ENCODE measurements at places on chromosomes 2 and 18. TPM values are rescaled to one million over a fixed set of nuclear protein-coding genes. Genes with fewer than 3 reads are reported as not detected.

GRCh38 chr18:77572537-77572936, 322.9 kb downstream of the GALR1 start:
- DNase-seq = no peak

DNA sequence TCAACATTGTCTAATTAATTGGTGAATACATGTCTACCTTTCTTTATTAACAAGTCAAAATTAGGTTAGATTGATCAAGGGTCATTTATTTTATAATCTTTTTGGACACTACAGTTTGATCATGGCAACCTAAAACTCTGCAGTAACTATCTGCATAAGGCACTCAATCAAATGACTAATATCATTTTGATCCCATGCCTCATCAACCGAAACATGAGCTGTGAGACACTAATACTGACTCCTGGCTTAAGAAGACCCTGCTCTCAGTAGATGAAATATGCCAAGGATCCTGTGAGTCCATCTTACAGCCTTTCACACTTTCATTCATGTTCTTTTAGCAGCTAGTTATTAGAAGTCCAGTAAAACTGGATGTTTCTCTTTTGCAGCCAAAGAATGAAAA, 169.4 kb upstream of the CAVIN2 start:
- DNase-seq = no peak

DNA sequence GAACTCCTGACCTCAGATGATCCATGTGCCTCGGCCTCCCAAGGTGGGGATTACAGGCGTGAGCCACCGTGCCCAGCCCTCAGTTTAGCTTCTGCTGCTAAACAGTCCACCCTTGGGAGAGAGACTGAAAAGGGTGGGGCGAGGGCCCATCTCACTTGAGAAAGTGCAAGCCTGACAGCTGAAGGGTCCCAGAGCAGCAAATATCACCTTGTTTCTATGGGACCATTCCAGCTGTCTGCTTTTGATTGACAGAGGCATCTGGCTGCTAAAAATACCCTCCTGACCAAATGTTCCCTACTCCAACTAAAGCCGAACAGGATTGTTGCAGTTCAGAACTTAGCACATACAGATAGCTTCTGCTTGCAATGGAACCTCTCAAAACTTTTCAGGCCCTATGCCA, 436 bp upstream of the SMYD1 start:
- DNase-seq = no peak

DNA sequence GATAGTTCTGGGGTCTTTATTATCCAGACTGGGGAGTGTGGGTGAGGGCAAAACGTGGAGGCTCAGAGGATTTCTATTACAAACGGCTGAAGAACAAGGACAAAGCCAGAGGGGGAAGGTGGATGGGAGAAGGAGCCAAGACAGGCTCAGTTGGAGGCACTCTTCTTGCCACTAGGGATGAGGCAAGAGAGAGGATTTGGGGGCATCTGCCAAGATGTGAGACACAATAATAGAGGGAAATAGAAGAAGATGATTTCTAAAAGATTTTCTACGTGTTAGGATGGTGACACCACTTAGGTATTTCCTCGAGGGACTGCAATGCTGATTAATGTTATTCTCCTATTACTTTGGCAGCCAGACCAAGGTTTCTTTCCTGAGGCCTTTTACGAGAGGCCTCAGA, 71.8 kb downstream of the APOB start:
- DNase-seq = no peak

The CNTNAP5 gene
- total RNA-seq = not detected
